ENCODE measurements at places on chromosomes 2 and 18. TPM values are rescaled to one million over a fixed set of nuclear protein-coding genes. Genes with fewer than 3 reads are reported as not detected.

DNA sequence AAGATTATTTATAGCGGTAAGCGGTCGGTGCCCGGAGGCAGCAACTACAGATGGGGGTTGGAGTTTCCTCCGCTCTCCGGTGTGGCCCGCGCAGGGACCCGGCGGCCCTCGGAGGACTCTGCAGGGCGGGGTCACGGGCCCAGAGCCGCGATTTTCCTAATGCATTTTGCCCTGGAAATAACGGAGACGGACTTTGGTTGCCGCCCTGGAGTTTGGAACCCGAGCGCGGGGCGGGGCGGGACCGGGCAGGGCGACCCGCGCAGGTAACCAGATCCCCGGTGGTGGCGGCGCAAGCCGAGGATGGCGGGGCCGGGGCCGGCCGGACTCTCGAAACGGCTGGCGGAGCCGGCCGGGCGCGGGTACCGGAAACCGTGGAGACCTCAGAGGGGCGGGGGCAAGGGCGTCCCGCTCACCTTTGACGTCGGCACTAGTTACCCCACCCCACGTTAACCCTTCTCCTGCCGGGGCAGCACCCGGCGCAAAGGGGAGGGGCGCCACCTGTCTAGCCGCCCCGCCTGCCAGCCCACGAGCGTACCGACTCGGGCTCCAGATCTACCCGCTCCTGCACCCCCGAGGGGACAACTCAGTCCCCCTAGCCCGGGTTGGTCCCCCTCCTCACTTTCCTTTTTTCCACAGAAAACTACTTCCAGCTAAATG is 2.9 kb downstream of the CYP26B1 start:
- no peak for DNase-seq

- DNase-seq, result no peak
These were observed 59.4 kb upstream of the LAPTM4A start for GRCh38 chr2:20110876-20111275.

GRCh38 chr2:237726401-237726830 is 72.2 kb upstream of the RBM44 start:
- no peak for DNase-seq

The MC5R gene
- not detected for total RNA-seq

Data from thoracic aorta (tissue), 2 donors.